Ovary (tissue), 10 donors: ENCODE measurements at places on chromosomes 1 and 21. TPM values are rescaled to one million over a fixed set of nuclear protein-coding genes. Genes with fewer than 3 reads are reported as not detected.

GRCh38 chr1:6497215-6497866 lies 5.9 kb upstream of the PLEKHG5 start:
- H3K27ac ChIP-seq = peak overlapping the region; percentile 7
- H3K4me3 ChIP-seq = peak overlapping the region; percentile 53
- no peaks in the 10 kb centered on the region for H3K27me3 ChIP-seq

GRCh38 chr1:20530306-20530705 lies 22.1 kb upstream of the FAM43B start:
- no peak overlapping the region for H3K27ac ChIP-seq
- H3K4me3 ChIP-seq = no peak overlapping the region
- H3K4me1 ChIP-seq = peaks cover 5% of the 10 kb centered on the region
- DNase-seq = no peak
- H3K36me3 ChIP-seq = no peaks in the 10 kb centered on the region

- no peak overlapping the region for H3K4me3 ChIP-seq
- H3K27me3 ChIP-seq = peaks cover 4% of the 10 kb centered on the region
- H3K27ac ChIP-seq = no peak overlapping the region
- peaks cover 1% of the 10 kb centered on the region for H3K4me1 ChIP-seq
- DNase-seq = no peak
- H3K36me3 ChIP-seq = no peaks in the 10 kb centered on the region
These were observed 63.6 kb downstream of the NEK7 start for GRCh38 chr1:198220428-198220827.

Gene PLXNA2
- 44.0 TPM for total RNA-seq
